NCI-H1694 treated with DMSO at 0.1 percent for 48 hours (cell line): ENCODE measurements at places on chromosomes 7 and 10.

- no peak for DNase-seq
These were observed 368.9 kb downstream of the SORCS1 start for GRCh38 chr10:106795619-106796018.

DNA sequence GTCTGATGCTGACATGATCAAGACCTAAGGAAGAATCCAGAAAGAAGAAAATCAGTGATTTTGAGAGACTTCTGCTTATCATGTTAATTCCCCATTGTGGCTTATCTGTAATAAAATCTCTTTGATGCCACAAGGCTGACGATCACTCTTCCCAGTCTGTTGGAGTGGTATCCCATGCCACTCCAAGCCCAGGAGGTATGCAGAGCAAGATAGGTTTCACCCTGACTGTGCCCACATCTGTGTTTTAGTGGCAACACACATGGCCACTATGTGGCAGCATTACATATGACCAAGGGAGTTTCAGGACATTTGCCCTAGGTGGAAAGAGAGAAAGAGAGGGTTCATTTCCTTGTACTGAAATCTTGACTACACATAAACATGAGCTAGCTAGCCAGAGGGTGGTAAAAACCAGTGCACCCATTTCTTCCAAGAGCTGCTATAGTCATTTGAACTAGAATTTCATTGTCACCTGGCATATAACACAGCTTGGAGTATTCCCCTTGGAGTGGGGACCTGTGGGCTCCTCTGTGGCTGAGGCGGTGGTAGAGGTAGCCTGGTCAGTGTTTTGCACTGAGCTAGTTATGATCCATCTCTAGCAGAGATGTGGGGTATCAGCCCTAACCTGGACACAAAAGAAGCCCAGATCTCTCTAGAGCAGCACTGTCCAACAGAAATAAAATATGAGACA, 20.8 kb downstream of the LAMB4 start:
- DNase-seq: peak; percentile 27

DNA sequence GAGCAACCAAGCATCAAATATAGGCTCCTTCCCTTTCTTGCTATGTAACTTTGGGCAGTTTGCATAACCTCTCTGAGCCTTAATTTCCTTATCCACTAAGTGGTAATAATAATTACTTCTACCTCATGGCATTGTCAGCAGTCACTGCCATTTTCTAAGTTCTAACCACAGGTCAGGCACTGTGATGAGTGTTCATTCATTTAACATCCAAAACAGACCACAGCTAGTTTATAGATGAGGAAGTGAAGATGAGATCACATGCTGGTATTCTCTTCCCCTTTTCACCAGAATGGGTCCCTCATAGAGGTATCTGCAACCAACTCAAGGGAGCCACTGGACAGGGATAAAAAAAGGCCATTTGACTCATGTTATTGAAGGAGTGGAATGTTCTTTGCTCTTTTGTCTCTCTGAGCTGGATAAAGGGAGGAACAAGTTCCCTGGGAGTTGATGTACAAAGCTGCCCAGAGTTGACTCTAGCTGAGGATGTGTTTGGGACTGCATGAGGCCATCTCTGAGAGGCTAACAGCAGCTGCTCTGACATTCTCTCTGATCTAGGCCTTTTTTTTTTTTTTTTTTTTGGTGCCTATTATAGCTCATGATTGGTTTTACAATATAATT, 65.0 kb downstream of the DNAJC12 start:
- DNase-seq: no peak

- DNase-seq: no peak
These were observed 122.1 kb downstream of the NKX6-2 start for GRCh38 chr10:132663666-132664365.

DNA sequence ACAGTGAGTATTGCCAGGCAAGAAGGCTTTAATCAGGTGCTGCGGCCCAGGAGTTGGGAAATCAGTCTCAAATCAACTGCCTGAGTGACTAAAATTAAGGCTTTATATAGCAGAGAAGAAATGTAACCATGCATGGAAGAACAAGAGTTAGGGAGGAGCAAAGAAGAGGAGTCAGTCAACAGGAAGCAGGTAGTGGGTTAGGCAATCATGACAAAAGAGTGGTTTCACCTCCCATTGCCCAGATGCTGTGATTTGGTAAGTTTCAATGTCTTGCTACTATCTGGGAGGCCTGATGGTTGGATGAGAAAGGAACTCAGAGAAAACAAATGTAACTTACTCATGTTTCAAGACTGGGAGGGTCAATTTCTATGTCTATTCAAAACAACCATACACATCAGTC, 998.3 kb downstream of the GATA3 start:
- DNase-seq: no peak

- no peak for DNase-seq
These were observed 69.8 kb upstream of the BAIAP2L1 start for GRCh38 chr7:98470485-98471240.

- no peak for DNase-seq
These were observed 1.6 kb downstream of the FAM171A1 start for GRCh38 chr10:15369256-15370211.

GRCh38 chr10:132458586-132459300, 61.7 kb downstream of the PWWP2B start:
- no peak for DNase-seq

- DNase-seq: no peak
These were observed 3.1 kb upstream of the MACC1 start for GRCh38 chr7:20220293-20220761.
